ENCODE measurements at places on chromosomes 4 and X. TPM values are rescaled to one million over a fixed set of nuclear protein-coding genes. Genes with fewer than 3 reads are reported as not detected.

- DNase-seq: no peak
Measured at GRCh38 chr4:36775544-36775943, 469.0 kb upstream of the NWD2 start.

DNA sequence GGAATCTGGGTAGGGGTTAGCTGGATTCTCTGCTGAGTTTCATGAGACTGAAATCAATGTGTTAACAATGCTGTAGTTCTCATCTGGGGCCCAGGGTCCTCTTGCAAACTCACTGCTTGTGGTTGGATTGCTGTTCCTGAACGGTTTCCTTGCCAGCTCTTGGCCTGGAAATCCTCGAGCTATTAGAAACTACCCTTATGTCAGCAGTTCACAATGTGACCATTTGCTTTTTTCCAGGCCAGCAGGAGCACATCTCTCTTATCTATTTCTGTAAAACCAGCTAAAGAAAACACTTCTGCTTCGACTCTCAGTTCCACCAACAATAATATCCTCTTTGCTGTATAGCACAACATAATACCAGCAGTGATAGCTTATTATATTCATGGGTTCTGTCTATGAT is 140.1 kb upstream of the TRAM1L1 start:
- DNase-seq: no peak

- DNase-seq: no peak
Measured at GRCh38 chr4:83440148-83440814, 15.3 kb downstream of the HELQ start.

DNA sequence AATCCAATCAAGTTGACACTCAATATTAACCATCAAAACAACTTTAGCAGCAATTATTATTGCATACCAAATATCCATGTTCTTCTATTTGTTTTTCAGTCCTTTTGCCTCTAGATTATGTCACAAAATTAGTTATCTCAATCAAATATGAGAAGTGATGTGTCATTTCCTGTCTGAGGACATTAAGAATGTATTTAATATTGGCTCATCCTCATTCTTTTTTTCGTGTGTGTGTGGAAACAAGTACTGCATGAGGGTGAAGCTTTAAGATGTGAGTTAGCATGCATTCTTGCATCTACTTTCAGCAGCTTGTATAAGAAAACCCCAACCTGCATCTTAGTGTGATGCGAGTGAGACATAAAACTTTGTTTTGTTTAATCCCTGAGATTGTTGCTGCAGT is 301.4 kb downstream of the GRIA2 start:
- no peak for DNase-seq

GRCh38 chr4:184459413-184459812 is 14.9 kb downstream of the IRF2 start:
- DNase-seq: no peak

- no peak for DNase-seq
Measured at GRCh38 chr4:73851293-73851692, 1.8 kb upstream of the PF4V1 start.

GRCh38 chr4:7839856-7840255 is 99.8 kb downstream of the AFAP1 start:
- no peak for DNase-seq

GRCh38 chr4:121338518-121338917 is 42.3 kb downstream of the QRFPR start:
- DNase-seq: no peak

DNA sequence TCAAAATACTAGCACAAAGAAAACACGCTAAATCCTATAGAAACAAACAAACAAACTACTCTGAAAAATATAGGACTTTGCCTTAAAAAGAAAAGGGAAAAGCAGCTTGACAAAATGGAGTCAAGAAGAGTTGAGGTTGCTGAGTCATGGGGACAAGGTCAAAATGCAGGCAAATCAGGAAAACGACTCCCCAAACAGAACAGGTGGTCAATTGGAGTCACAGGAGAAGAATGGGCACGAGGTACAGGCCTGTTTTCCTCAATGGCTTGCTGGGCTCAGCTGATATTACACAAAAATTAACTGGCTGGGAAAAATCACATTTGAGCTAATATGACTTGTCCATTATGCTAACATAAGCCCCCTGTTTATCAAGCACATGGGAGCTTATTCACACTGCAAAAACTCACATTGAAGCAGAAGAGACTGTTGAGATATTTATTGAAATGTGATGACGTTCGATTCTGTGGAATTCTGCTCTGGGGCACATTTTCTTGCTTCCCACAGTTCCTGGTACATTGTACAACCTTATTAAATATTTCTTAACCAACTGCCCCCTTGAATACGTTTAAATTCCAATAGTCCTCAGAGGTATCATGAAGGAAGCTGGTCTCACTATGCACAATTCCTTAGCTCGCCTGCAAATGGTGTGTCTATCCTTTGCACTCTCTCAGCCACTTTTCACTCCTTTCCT is 1622.1 kb downstream of the STIM2 start:
- DNase-seq: no peak

The CENPVL2 gene
- not detected for total RNA-seq

- no peak for DNase-seq
Measured at GRCh38 chr4:127236889-127237288, 395.9 kb upstream of the INTU start.

DNA sequence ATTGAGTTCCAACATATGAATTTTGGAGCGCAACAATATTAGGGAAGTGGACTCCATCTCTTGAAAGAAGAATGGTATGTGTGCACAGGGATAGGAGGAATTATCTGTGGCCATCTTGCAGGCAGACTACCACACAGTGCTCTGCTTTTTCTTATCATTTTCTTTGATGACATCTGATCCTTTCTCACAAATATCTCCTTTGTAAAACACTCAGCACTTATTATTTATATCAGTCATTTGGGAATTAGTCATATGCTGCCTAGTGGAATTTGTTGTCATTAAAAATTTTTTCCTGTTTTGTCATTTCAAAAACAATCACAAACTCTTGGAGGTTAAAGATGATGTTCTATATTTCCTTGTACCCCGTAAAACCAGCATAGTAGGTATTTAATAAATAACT is 444.3 kb upstream of the ATOH1 start:
- DNase-seq: no peak

GRCh38 chrX:98523026-98523425 is 1639.3 kb downstream of the RPA4 start:
- DNase-seq: no peak

- no peak for DNase-seq
Measured at GRCh38 chr4:164614329-164614728, 139.6 kb upstream of the SMIM31 start.

DNA sequence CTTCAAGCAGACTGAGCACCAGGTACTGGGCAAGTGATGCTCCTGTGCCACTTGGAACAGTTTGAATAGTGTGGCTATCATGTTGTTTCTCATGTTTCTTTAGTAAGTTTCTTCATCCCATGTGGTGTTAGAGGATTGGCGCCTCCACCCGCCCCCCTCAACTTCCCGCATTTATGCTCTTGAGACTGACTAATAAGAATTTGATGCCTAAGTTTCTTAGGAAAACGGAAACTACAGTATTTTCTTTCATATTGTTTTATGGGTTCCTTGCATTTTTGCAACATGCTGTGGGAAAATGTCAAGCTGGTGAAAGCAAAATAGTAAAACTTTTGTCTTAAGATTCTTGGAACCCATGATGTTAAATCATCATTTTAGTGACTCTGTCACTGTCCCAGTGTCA is 101.2 kb upstream of the SLC4A4 start:
- no peak for DNase-seq

- no peak for DNase-seq
Measured at GRCh38 chr4:107034996-107035818, 906 bp downstream of the DKK2 start.

- no peak for DNase-seq
Measured at GRCh38 chr4:16622826-16623225, 275.6 kb downstream of the LDB2 start.

GRCh38 chrX:13764765-13765164 is 30.2 kb downstream of the OFD1 start:
- DNase-seq: no peak

The SPANXB1 gene
- total RNA-seq: not detected

- no peak for DNase-seq
Measured at GRCh38 chrX:13076176-13076961, 31.9 kb upstream of the FAM9C start.

GRCh38 chr4:1544861-1545281 is 138.6 kb upstream of the NKX1-1 start:
- DNase-seq: peak; percentile 49

The MAGEC2 gene
- not detected for total RNA-seq

The EIF2S3 gene
- 166 TPM for total RNA-seq

The ANKRD17 gene
- total RNA-seq: 51.5 TPM

All from colonic mucosa (tissue), 4 donors.